Activated naive CD8-positive, alpha-beta T cell treated with anti-CD3 and anti-CD28 coated beads, Interleukin-2, amount 50 U/mL, for 24 hours (primary cell): ENCODE measurements at places on chromosomes 12 and 14.

DNA sequence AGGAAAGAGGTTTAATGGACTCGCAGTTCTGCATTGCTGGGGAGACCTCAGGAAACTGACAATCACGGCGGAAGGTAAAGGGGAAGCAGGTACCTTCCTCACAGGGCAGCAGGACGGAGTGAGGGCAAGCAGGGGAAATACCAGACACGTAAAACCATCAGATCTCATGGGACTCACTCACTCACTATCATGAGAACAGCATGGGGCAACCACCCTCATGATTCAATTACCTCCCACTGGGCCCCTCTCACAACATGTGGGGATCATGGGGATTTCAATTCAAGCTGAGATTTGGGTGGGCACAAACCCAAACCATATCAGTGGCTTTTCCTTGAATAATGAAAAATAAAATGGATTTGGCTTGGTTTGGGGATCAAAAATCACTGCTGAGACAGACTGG, 380.5 kb downstream of the VRK1 start:
- DNase-seq: no peak

DNA sequence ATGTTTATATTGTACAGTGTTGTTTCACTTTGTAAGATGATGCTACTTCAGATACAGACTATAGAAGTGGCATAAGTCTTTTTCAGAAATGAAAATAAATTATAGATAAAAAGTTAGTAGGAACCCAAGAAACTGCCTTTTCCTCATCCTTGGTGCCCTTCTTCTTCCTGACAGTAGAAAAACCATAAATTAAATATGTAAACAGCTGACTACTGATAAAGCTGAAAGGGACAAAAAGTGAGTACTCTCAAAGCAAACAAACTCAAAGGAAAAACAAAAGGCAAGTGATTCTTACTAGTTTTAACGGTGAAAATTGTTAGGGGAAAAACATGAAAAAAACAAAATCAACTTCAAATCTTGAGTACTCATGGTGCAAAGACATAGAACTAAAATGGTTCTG, 8.6 kb upstream of the C12orf50 start:
- no peak for DNase-seq

DNA sequence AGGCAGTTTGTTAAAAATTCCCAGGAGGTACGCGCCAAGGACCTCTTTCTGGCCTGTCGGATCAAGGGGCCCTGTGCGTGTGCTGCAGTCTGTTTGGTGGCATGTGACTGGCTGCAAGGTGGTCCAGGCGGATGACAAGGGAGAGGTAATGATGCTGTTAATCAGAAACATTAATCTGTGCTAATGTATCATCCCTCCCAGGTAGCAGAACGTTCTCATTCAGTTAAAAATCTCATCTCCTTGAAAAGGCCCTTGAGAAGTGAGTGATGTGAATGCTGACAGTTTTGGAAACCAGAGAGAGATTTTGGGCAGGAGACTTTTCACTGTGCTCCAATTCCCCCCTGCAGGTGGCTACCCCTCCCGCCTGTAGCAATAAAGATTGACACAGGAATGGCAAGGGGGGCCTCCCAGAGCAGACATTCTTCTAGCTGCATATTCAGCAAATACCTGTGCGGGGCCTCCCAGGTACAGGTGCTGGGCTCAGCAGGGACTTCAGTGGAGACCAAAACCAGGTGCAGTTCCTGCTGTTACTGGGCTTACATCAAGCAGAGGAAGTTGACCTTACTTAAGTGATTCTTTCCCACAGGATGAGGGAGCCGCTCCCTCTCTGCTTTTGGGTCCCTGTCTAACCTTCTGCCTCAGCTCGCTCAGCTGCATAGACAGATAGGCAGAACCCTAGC, 364.8 kb downstream of the CACNA1C start:
- DNase-seq: no peak

GRCh38 chr14:100871234-100872186, 32.0 kb downstream of the RTL1 start:
- DNase-seq: no peak

- no peak for DNase-seq
Observed at GRCh38 chr12:110269622-110270124, 11.4 kb upstream of the ATP2A2 start.

DNA sequence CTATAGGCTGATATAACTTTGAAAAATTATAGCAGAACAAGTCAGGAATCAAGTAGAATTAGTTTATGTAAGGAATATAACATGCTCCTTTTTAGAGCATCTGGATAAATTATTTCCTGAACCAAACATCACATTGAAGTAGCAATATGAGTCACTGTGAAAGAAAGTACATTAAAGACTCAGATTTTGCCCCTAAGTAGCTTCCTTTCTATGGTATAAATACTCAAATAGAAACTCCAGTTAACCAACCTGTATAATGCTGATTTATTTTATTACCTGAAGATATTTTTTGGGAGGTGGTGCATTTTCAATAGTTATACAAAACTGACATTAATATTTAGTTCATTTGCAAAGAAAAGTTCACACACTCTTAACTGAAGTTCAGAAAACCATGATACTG, 312.1 kb downstream of the ITPR2 start:
- no peak for DNase-seq

DNA sequence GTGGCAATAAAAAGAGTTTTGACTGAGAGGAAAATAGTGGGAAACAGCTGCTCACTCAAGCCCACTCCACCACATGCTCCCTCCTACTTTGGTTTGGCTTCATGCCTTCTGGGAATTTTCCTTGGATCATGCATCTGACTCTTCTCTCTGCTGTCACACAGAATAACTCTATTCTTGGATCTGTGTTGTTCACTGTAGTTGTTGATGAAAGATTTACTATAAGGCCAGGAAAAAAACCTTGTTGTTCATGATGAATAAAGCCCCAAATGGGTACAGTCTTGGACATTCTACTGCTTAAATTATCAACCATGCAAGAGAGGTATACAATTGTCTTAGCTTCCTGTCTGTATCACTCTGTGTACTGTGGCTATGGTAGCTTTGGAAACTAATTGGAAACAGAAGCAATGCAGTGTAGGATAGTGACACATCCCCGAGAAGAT, 70.5 kb downstream of the TMX1 start:
- DNase-seq: no peak

DNA sequence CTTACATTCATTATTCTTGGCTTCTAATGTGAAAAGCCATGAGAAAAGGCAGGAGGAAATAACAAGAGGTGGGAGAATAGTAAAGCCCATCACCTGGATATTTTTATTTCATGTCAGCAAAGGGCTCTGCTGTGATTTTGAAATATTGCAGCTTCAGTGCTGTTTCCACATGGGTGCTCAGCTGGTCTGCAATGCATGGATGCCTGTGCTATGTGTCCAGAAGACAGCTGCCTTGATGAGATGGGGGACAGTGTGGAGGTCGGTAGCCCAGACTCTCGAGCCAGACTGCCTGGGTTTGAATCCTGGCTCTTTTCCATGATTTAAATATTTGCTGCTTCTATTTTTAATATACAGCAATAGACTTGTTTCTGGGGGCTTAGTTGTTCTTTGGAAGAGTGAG, 477.5 kb upstream of the GARIN6 start:
- DNase-seq: no peak

DNA sequence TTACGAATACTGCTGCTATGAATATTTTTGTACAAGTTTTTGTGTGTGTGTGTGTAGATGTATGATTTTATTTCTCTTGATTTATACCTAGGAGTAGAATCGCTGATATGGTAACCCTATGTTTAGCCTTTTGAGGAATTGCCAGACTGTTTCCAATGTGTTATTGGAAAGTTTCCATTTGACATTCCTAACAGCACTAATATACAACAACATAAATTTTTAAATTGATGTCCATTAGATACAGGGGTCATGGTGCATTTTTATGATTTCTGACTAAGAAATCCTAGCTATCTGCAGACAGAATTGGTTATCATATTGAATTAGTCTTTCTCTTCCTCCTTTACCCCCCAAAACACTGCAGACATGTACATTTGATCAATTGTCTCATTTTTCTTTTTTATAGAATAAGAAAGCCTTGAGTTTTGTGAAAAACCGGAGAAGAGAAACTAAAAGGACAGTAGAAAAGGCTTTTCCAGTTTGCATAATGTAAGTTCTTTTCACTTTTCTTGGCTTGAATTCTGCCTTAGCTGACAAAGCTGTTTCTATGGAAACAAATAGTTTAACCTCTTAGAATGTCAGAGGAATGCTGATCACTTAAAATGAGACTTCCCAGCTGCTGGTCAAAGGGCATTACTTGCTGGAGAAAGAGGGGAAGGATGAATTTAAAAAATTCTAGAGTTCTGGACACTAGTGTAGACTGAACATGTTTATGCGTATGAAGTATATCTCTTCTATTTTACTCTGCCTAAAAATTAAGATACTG, 28.2 kb downstream of the PALS1 start:
- DNase-seq: no peak
